ENCODE measurements at places on chromosomes 1 and 21.
A peak's percentile ranks its signal among the peaks of the same experiment; 100 is the strongest.

DNA sequence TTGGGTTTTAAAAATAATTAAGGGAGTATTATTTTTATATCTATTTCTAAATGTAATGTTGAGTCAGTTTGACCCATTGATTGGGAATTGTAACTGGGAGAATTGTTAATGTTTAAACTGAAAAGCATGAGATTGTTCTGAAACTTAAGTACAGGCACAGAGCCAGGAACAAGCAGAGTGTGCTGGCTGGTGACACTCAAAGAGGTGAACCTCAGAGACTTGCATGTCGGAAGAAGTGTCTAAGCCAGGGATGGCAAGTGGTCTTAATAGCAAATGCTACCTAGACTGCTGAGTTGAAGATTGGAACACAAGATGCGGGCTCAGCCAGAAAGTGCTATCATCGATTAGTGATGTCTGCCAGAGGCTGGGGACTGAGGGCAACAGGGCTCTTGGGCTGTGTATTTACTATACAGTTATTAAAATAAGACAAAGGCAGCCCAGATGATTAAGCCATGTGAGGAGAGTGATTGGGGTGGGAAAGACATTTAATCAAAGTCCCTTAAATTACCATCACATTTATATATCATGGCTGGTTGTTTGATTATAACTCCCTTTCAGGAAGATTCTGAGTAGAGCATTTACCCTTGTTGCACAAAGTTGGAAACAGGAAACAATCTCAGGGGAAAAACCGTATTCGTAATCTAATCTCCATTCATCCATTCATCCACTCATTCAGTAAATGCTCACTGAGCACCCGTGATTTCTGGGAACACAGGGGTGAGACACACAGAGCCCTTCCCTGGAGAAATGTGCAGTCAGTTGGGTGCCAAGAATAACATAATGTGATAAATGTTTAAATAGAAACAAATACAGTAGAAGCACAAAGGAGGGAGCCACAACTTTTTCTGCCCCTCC, 42.8 kb downstream of the C8A start:
- DNase-seq, result no peak

DNA sequence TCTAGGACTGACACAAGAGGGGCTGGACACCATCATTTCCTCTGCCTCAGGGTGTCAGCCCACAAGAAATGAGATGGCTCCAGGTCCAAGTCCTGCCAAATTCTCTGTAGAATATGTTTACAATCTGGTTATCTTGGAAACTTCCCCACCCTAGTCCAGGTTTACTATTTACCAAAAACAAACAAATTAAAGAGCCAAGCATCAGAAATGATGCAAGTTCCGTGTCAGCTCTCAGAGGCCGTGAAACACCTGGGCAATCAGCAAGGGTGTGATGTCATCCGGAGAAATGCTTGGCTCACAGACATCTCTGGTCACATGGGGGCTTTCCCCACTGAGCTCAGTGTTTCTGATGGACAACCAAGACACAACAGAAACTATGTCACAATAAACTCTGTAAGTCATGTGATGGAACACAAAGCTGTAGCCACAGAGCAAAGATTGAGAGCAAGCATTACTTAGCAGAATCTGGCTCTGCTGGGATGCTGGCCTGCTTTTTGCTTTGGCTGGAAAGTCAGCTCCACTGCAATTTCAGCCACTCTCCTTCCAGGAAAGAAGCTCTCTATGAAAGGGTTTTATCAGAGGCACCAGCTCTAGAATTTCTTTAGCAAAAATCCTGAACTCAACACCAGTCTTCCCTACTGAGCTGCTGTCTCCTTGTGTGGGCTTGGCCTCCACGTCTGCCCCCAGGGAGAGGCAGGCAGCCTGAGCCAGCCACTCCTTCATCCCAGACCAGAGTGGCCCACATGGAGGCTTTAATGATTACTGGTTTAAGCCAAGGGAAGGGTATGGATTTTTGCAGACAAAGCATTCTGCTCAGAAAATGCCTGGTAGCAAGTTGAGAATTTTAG, 55.9 kb downstream of the NENF start:
- DNase-seq, result peak; percentile 42

DNA sequence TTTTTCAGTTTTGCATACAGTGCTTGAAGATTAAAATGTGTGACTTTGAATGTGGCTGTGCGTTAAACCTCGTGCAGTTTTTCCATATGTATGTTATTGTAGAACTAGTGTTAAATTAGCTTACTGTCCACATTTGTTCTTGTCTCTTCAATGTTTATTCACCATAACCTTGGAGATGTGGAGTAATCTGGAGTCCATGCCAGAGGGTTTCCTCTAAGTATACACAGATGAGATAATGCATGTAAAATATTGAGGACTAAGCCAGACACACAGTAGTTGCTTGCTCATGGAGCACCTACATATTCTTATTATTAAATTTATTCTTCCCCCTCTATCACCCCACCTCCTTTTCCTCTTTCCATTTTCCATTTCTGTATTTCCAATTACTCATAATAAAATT, 7.7 kb upstream of the GIPC2 start:
- no peak for DNase-seq

GRCh38 chr1:26730695-26731094, 34.9 kb downstream of the ARID1A start:
- no peak for DNase-seq

GRCh38 chr1:29709704-29710280, 473.5 kb downstream of the PTPRU start:
- no peak for DNase-seq

DNA sequence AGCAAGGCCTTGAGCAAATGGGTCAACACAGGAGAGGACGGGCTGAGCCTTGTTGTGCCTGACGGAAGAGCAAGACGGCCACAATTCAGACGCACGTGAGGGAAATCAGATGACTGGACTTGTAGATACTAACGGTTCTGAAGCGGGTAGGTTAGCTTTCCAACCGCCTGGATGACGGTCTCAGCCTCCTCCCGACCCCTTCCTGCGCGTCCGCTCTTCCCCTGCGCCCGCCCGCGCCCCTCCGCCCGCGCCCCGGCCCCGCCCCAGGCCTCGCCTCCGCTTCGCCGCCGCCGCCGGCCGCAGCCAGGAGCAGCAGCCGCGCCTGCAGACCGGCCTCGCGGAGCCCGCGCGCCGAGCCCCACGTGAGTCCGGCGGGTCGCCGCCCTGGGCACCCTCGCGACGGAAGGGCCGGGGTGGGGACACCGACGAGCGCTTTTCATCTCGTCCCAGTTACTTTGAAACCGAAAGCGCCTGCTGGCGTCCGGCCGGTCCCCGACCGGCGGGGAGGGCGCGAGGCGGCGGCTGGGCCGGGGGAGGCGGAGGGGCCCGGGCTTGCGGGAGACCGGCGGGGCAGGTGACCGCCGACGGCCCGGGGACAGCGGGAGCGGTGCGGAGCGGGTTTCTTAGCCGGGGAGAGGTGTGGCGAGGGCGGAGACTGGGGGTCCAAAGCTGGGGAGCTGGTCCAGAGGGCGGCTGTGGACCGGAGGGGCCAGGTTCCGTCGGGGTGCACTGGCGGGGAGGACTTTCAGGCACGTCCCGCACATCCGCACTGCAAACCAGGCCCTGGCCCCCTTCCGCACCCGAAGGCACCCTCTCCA, at the start of gene TRAF5:
TSS of gene TRAF5 (plus strand) at position 306 of the 818 bp plus-strand sequence. CDS start 26,407 bp downstream, outside the sequence.
- DNase-seq, result peak; percentile 51

All from frontal cortex (tissue), 4 donors.